Nephron progenitor cell (in vitro differentiated cells): ENCODE measurements at places on chromosomes 3 and 15.
A peak's percentile ranks its signal among the peaks of the same experiment; 100 is the strongest.

DNA sequence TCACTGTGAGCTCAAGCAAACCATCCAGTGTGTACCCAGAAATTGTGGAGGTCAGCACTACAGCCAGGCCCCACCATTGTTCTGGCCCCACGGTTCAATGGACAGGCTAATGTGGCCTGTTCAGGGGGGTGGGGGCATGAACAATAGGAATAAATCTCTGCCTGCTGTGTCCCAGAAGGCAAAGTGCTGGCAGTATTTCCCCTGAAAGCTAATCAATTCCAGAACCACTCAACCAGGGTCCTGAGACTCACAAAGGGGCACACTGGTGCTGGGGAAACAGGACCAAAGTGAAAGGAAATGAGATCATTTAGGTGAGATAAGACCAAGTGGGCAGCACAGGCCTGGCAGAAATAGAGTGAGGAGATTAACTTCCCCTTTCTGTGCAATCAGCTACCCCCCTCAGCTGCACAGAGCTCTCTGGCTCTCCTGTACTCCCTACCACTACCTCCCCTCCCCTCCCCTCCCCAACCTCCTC lies 11.5 kb downstream of the CRYGS start:
- DNase-seq = peak; percentile 38

- DNase-seq = peak; percentile 32
Measured at GRCh38 chr3:184742676-184743135, 30.8 kb upstream of the MAGEF1 start.

GRCh38 chr15:71549697-71550096 lies 260.7 kb upstream of the NR2E3 start:
- no peak for DNase-seq

GRCh38 chr3:70149714-70150400 lies 150.3 kb downstream of the SAMMSON start:
- no peak for DNase-seq

- DNase-seq = no peak
Measured at GRCh38 chr15:37053166-37053565, 47.2 kb downstream of the MEIS2 start.

DNA sequence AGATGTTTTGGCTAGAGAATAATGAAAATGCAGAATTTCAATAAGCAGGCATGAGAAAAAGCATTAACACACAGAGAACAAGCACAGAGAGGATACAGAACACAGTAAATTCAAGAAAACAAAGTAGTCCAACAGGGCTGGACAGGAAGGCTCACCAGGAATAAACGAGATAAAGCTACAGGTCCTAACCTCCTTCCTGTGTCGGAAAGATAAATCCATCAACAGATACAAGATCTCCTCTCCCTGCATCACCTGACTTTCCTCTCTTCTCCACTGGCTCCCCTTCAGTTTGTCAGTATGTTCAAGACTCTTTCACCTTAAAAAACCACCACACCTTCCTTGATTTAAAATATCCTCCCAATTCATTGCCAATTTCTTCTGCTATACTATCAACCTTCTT lies 11.4 kb downstream of the CPEB1 start:
- DNase-seq = no peak
